ENCODE measurements at places on chromosomes 7 and 10. TPM values are rescaled to one million over a fixed set of nuclear protein-coding genes. Genes with fewer than 3 reads are reported as not detected.
A peak's percentile ranks its signal among the peaks of the same experiment; 100 is the strongest.

- H3K4me3 ChIP-seq, result no peak overlapping the region
- no peaks in the 10 kb centered on the region for H3K36me3 ChIP-seq
- no peak overlapping the region for H3K27ac ChIP-seq
Observed at GRCh38 chr10:90136731-90137316, 435.4 kb downstream of the KIF20B start.

DNA sequence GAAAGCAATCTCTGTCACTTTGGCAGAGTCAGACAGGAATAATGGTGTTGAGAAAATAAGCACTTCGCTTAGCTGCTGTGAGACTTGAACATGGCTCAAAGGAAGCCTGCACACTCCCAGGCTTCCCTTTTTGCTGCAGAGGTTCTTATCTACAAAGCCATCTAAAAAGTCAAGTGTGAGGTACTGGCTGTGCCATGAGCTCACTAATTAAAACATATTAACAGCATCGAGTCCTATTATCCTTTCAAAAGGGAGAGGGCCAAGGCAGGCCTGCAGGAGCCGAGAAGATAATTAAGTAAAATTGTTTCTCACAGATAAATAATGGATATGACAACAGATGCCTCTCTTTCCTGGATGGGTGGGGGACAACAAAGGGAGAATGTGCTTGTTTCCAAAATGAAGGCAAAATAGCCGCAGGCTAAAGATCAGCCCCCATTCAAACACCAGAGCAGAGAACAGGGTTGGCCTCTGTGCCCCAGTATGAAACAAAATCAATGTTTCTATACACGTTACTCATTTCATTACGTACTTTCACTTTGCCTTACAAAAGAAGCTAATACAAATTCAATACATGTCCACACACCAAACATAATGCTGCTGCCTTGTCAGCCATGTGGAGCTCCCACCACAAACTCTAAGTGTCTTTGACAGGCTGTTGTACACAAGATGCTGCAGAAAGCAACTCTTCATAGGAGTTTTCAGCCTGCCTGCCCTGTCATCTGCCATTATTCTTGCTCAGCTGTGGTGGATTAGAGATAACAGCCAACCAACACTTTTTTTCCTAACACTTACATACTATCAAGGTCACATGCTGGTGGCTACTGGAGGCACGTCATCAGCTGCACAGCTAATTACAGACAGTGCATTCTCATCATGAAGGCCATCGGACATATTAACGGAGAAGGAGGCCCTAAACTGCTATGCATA is 55.3 kb downstream of the ELAPOR2 start:
- H3K27me3 ChIP-seq, result no peaks in the 10 kb centered on the region
- H3K27ac ChIP-seq, result no peak overlapping the region
- no peaks in the 10 kb centered on the region for H3K4me1 ChIP-seq
- no peaks in the 10 kb centered on the region for H3K36me3 ChIP-seq
- no peak for DNase-seq

DNA sequence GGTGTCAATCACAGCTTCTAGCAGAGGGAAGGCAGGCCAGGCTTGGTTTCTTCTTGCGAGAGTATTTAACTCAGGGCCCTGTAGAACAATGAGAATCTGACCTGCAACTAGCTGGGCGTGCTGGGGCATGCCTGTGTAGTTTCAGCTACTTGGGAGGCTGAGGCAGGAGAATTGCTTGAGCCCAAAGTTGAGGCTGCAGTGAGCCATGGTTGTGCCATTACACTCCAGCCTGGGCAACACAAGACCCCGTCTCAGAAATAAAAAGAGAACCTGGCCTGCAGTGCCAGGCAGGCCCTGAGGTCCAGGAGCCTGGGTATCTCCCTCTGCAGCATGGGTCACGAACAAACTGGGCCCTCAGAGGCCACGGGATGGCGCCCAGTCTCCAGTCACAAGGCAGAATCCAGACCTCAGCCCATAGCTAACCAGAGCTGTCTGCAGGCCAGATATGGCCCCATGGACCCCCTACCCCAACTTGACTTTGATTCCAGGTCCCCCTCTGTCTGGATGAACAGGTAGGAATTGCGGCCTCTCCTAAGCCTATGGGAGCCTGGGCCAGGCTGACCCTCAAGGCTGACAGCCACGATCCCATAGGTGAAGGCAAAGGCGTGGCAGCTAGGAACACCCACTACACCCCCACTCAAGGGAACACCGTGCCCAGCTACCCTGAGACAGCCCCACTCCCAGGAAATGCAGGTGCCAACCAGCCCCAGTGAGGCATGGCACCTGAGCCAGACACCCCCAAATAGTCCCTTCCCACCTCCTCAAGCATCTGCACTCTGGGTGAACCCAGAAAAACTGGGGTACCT is 102.7 kb upstream of the TNRC18 start:
- peak; percentile 41 for DNase-seq
- H3K36me3 ChIP-seq, result peaks cover 43% of the 10 kb centered on the region
- peak overlapping the region; percentile 96 for H3K27ac ChIP-seq

GATA3 gene
- 32.9 TPM for polyA plus RNA-seq

ADCY1 gene
- not detected for polyA plus RNA-seq

SORBS1 gene
- polyA plus RNA-seq, result 0.38 TPM

All from CD4-positive, CD25-positive, alpha-beta regulatory T cell (primary cell).